ENCODE measurements at places on chromosomes 7 and 10.

- no peak for DNase-seq
Observed at GRCh38 chr7:3464900-3465622, 164.0 kb downstream of the SDK1 start.

DNA sequence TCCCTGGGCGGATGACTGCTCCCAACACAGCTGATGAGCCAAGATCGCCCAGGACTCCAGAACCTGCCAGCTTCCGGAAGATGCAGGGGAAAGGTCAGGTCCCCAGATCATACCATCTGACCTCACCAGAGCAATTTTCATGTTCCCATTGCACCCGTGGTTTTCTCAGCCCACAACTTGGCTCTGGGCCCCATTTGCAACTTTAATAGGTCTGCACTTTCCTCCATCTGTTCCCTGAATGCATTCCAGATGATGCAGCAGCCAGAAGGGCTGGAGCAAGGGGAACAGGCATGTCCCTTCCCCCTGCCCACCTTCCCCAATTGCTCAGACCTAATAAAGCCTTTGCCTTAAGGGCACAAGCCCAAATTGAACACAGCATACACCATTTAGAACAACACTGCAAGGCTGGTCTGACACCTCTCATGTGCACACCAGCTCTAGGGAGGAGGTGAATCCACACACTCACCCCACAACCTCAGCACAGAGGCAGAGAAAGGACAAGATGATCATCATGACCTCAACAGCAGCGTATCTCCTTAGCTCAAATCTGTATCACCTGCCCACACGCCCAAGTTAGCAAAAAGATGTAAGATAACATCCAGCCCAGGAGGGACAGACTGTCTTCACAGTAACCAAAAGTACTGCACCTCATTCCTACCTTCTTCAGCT, 87.5 kb downstream of the PLXNA4 start:
- no peak for DNase-seq

GRCh38 chr7:133869556-133869955, 257.6 kb upstream of the LRGUK start:
- no peak for DNase-seq

GRCh38 chr10:78952686-78953085, 116.1 kb upstream of the ZMIZ1 start:
- no peak for DNase-seq
